Stimulated activated CD4-positive, alpha-beta T cell treated with anti-CD3 and anti-CD28 coated beads, TNF-alpha, amount 100 ng/mL, for 24 hours (primary cell): ENCODE measurements at places on chromosomes 11 and 22.

GRCh38 chr11:78390809-78391208, 26.8 kb downstream of the GAB2 start:
- DNase-seq = no peak

- no peak for DNase-seq
These were observed 240.4 kb downstream of the DYNC2H1 start for GRCh38 chr11:103349595-103349994.

DNA sequence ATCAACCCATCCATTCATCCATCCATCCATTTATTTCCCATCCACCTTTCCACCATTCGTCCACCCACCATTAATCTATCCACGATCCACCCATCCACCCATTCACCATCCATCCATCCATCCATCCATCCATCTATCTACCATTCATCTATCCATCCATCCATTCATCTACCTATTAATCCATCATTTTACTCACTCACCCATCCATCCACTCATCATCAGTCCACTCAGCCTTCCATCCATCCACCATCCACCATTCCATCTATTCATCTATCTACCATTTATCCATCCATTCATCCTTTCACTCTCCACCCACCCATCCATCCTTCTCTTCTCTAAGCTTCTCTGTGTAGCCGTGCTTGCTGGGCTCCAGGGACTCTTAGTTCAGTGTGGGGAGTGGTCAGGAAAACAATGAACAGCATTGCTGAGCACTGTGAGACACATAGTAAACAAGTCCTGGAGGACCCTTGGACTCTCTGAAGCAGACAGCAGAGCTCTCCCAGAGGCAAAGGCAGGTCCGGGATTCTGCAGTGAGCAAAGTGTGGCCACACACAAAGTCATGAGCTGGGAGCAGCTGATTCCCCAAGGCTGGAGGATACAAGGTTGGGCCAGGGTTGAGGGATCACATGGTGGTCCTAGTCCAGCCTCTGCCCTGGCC, 642.2 kb downstream of the BRD1 start:
- DNase-seq = no peak

- DNase-seq = no peak
These were observed 1.2 kb downstream of the PTS start for GRCh38 chr11:112227471-112227870.

GRCh38 chr11:122628810-122629555, 26.5 kb upstream of the UBASH3B start:
- peak; percentile 38 for DNase-seq

- no peak for DNase-seq
These were observed 17.8 kb downstream of the SERPINH1 start for GRCh38 chr11:75579841-75580240.

- DNase-seq = no peak
These were observed 36.5 kb downstream of the MS4A2 start for GRCh38 chr11:60124802-60125432.

- DNase-seq = no peak
These were observed 42.2 kb downstream of the USP28 start for GRCh38 chr11:113833151-113833550.

DNA sequence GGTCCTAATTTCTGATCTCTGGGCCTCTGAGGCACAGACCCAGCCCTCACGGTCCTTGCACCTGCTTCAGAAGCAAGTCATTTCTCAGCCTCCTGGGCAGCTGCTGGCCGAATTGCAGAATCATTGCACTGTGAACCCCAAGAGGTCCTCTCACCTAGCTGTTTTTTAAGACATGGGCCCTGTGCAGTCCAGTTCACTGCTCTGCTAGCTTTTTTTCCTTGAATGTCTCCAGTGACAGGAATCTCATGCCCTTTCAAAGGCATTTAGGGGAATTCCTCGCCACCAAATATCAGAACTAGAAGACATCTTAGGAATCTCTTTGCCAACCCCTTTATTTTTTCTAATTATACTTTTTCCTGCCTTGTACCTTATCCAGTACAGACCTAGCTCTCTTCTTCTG, 35.6 kb upstream of the TP53I11 start:
- no peak for DNase-seq

- DNase-seq = no peak
These were observed 897.7 kb downstream of the KCNA4 start for GRCh38 chr11:29119116-29119515.

DNA sequence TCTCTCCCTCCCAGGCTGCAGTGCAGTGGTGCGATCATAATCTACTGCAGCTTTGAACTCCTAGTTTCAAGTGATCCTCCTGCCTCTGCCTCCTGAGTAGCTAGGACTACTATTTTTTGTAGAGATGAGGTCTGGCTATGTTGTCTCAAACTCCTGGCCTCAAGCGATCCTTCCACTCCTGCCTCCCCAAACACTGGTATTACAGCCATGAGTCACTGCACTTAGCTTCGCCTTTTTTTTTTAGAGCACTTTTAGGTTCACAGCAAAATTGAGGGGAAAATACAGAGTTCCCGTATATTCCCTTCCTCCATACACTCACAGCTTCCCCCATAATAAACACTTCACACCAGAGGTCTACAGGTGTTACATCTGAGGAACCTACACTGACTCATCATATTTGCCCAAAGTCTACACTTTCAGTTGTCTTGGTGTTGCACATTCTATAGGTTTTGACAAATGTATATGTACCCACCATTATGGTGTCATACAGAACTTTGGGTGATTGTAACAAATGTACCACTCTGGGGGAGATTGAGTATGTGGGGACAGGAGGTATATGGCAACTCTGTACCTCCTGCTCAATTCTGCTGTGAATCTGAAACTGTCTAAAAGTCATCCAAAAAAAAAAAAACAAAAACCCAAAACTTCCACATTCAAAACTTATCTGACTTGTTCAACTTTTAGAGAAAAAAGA, 11.3 kb upstream of the SLC37A4 start:
- no peak for DNase-seq

GRCh38 chr11:82270870-82271269, 462.8 kb downstream of the FAM181B start:
- DNase-seq = no peak

DNA sequence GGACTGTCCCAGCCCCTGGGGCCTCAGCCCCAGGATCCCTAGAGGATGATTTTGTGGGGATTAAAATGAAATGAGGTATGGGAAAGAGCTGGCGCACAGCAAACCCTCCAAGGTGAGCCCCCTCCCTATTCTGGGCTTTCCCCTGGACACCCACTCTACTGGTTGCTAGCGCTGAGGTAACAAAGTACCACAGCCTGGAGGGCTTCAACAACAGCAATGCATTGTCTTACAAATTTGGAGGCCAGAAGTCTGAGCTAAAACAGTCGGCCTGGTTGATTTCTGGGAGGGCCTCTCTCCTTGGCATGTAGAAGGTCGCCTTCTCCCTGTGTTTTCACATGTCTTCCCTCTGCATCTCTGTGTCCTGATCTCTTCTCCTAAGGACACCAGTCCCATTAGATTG, 913.6 kb downstream of the NTM start:
- DNase-seq = no peak

GRCh38 chr11:88555829-88556202, 218.3 kb upstream of the CTSC start:
- DNase-seq = no peak

DNA sequence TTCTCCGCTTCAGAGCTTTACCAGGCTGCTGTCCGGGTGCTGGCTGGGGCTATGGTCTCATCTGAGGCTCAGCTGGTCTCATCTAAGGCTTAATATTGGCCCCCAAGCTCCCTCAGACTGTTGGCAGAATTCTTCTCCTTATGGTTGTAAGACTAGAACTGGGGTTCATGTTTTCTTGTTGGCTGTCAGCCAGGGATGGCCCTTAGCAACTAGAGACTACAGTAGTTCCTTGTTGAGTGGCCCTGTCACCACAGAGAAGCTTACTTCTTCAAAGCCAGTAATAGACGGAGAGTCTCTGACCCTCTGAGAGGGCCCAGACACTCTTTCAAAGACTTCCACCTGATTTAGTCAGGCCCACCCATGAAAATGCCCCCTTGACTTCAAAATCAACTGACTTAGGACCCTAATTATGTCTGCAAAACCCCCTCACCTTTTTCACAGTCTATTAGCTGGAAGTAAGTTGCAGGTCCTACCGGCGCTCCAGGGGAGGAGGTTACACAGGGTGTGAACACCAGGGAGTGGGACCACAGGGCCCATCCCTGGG, 24.2 kb upstream of the TREH start:
- DNase-seq = no peak

GRCh38 chr22:38114484-38115398, 4.3 kb upstream of the BAIAP2L2 start:
- DNase-seq = peak; percentile 42

GRCh38 chr11:121763526-121763925, 310.8 kb upstream of the SORL1-AS1 start:
- DNase-seq = no peak

DNA sequence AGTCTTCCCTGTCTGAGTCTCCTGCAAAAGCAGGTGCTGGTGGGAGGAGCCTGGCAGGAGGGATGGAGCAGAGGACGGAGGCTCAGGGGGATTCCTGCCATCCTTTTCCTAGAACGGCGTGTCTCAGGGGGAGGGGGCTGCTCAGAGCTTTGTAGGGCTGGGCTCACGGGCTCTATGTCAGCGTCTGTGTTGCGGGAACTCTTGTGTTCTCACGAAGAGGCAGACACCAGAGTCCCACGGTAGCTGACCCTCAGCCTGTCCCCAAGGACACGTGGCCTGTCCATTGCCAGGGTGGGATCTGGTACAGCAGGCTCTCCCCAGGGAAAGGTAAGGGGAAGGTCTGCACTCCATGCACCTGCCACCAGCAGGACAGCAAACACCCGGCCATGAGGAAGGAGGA, 1505.2 kb downstream of the TBC1D22A start:
- DNase-seq = no peak

- no peak for DNase-seq
These were observed 451.3 kb downstream of the OPCML start for GRCh38 chr11:133081020-133081419.

DNA sequence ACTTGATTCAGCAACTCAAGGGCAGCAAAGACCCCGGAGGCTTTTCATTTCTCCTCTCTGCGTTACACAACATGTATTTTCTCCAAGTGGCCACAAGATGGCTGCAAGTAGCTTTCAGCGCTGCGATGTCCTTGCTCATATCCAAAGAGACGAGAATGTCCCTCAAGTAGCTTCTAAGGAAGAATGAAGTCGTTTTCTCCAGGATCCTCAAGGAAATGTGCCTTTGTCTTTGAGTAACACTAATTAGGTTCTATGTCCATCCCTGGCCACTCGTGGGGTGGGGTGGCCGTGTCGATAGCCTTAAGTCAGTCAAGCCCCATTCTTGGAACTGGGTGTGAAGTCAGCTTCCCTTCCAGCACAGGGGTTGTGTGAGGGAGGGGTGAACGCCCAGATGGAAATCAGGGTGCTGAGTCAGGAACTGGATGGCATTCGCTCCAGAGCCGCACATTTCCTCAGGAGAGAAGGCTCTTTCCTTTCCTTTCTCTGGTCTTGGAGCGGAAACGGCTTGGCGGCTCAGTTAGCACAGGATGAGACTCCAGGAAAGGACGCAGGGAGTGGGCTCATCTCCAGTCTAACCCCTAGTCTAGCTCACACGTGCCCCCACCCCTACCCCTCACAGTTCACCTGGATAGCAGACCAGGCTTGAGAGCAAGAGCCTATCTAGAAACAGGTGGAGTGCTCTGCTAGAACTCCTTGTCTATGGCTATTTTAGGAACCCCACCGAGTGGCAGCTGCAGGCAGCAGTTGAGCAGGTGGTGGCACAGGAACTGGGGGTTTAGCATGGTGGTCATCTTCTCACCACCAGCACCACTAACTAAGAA, 44.3 kb downstream of the NNMT start:
- no peak for DNase-seq

DNA sequence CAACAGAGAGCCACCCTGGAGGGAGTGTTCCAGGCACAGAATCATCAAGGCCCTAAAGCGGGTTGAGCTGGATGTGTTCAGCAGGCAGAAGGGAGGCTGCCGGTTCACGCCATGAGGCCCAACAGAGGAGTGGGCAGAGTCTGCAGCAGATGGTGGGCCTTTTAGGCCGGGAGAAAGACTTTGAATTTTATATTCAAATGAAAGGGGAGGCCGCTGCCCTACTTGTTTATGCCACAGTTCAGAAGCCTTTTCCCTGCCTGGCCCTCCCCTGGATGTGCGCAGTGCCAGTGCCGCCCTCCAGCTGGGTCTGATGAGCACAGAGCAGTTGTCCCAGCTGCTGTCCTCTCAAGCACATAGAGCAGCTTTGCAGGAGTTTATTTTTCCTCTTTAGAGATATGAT, 46.9 kb upstream of the TTC12 start:
- DNase-seq = no peak

DNA sequence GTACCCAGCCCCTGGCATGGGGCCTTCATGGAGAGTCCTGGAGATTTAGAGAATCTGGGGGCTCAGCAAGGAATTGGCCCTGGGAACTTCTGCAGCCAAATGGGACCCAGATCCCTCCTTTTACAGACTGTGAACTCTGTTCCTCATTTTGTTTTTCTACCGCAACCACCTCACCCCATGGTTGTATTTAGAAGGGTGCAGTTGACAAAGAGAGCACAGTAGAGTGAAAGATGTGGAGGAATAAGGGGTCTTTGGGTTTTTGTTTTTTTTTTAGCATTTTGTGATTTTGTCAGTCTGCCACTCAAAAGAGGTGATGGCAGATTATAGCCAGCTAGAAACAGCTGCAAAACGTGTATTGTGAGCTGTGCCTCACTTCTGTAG, 1.9 kb downstream of the ZNF74 start:
- no peak for DNase-seq
